ENCODE measurements at places on chromosomes 6 and 20. TPM values are rescaled to one million over a fixed set of nuclear protein-coding genes. Genes with fewer than 3 reads are reported as not detected.

GRCh38 chr6:149474108-149474935 lies 10.5 kb downstream of the ZC3H12D start:
- DNase-seq = no peak

SLC26A8 gene
- total RNA-seq = not detected

MOXD1 gene
- under 0.01 TPM for total RNA-seq

DNA sequence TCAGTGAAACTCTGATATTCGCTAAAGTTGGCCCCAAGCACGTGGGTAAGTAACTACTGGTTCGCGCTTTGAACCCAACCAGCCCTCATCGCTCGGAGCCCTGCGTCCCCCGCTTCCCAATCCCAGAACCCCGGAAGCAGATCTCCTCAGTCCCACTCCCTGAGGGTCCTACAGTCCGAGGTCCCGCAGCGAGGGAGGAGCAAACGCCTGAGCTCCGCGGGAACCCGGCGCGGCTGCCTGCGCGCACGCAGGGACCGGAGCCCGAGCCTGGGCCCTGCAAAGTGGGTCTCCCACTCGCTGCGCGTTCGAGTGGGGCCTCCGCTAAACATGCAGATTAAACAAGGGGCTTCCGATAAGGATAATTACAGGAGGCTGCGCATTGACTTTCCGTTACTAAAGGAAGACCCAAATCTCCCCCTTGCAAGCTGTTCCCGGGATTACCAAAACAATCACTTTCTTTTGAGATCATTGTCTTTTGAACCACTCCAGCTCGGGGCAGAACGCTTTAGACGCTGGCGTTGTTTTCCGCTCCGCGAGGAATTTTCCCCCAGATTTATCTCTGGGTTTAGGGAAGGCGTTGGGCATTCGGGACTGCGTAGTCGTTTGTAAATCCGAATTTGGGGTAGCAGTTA lies 1.3 kb upstream of the VSX1 start:
- DNase-seq = no peak

GRCh38 chr6:116217069-116217468 lies 36.8 kb downstream of the TSPYL4 start:
- peak; percentile 52 for DNase-seq

DNA sequence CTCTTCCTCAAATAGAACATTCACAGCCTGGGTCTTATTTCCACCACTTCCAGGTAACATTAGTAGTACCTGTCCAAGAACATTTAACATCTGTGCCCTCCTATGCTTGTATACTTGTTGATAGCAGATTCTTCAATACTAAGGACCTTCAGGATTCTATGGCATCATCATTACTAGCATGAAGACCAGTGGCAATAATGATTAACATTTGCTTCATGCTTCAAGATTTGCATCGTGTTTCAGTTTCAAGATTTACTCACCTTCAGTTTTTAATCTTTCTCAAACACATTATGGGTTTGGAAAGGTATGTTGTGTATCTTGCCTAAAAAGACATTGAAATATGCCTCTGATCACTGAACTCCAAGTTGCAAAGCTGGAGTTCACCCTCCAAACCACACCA lies 412.8 kb upstream of the NRSN1 start:
- DNase-seq = no peak

DNA sequence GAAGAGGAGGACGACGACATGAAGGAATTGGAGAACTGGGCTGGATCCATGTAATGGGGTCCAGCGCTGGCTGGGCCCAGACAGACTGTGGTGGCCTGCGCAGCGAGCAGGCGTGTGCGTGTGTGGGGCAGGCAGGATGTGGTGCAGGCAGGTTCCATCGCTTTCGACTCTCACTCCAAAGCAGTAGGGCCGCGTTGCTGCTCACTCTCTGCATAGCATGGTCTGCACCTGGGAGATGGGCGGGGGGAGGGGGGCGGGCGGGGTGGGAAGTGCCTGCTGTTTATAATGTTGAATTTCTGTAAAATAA lies 42.3 kb downstream of the CHMP4B start:
- no peak for DNase-seq

DNA sequence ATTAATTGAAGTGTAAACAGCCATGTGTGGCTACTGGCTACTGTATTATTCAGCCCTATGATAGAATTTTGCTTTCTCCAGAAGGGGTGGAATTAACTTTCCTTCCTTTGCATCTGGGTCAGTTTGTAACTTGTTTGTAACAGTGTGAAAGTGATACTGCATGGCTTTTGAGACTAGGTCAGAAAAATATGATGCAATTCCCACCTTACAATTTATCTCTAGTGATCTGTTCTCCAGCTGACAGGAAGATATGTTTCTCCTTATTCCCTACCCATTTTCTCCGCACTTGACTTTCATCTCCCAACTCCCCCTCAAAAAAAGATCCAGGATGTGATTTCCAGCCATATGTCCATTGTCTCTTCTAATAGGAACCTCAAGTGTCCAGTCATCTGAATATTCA lies 2.6 kb upstream of the MOCS1 start:
- DNase-seq = no peak

Data from dermis microvascular lymphatic vessel endothelial cell (primary cell).